ENCODE measurements at places on chromosomes 7 and 10. TPM values are rescaled to one million over a fixed set of nuclear protein-coding genes. Genes with fewer than 3 reads are reported as not detected.
A peak's percentile ranks its signal among the peaks of the same experiment; 100 is the strongest.

Gene NAT16
- total RNA-seq, result not detected

Gene HMX3
- not detected for total RNA-seq

Gene TBX20
- total RNA-seq, result not detected

Gene RASA4
- 6.9 TPM for total RNA-seq

Gene PCLO
- 2.0 TPM for total RNA-seq

Gene C10orf67
- 0.14 TPM for total RNA-seq

Gene ADAP1
- not detected for total RNA-seq

Gene ZNF488
- total RNA-seq, result not detected

Gene PLA2G12B
- total RNA-seq, result not detected

Gene IL15RA
- 49.6 TPM for total RNA-seq

Gene VWDE
- 4.1 TPM for total RNA-seq

Gene SPDYE1
- not detected for total RNA-seq

Gene OR2A12
- not detected for total RNA-seq

Gene FANK1
- 6.8 TPM for total RNA-seq

Gene ITGA8
- total RNA-seq, result not detected

Gene ARID5B
- total RNA-seq, result 3.1 TPM

GRCh38 chr10:127698886-127699285 lies 38.1 kb upstream of the FOXI2 start:
- DNase-seq, result no peak

DNA sequence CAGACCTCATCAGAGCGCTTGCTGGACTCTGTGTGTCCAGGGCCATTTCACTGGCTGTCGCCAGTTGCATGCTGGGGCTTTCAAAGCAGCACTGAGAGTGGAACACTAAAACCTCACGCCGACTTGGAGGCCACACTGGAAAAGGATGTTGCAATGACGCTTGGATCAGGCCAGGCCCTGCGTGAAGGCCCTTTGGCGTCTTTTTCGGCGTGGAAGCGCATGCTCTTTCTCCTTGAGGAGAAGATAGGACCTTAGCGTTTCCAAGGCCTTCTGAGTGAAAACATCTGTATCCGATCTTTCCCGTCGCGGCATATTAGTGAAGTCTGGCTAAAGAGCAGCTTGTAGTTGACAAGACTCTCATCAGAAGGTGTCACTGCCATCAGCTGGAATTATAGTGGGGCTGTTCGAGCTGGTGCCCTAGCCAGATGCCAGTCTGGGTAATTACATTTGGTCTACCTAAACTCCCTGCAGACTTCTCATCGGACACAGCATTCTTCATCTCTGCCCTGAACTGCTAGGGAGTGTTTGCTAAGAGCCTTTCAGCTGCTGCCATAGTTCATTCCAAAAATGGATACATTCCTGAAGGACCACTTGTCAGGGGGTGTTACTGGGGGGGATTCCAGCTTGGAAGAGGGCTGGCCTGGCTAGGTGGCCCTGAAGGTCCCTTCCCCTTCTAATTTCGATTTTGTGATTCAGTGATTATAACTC lies 167.7 kb upstream of the TCF7L2 start:
- no peak for DNase-seq

- DNase-seq, result no peak
Observed at GRCh38 chr7:151390598-151391357, 19.1 kb downstream of the WDR86 start.

DNA sequence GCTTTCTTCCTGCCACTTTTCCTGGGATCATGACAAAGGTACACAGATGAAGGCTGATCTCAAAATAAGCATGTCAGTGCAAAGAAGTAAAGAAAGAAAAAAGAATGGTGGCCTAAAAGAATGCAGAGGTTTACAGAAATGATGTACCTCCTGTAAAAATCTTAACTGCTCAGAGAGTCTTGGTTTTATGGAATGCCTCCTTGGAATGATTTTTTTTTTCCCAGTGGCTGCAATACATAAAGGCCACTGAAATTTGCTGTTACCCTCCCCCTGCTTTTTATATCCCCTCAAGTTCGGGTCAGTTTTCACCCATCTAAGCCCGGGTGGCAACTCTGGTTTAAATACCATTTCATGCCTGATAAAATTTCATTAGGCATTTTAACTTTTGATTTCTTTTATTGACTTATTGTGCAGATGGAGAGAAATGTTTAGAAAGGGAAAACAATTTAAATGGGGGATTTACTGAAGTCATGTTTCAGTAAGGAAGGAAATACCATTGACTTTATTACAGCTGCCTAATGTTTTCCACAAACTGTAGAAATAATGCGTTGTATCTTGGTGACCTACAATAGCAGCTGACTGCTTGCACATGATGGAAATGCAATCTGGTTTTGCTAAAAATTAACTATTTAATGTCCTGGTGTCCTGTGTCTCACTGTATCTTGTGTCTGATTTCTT lies 102.5 kb downstream of the SAMD9 start:
- no peak for DNase-seq

DNA sequence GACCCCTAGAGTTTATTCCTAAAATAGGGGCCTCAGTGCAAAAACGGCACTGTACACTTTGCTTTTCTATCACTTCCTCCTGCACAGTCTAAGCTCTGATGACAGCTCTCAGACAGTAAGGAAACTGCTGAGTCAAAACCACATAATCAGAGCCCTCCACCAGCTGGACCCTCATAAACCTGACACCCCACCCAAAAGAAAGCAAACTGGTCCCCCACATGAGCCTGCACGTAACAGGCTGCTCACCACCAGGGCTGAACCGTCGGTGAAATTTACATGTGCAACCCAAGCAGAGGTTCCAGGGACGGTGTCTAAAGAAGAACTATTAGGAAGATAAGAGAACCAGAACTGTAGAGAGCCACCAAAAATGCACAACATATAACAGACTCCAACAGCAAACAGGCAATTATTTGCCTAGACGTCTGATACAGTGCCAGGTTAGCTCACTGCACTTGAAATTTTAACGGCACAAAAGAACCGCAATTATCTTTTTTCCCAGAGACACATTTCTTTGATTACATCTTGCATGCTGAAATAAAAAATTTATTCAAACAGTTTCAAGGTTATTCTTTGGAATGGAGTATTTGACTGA lies 19.6 kb downstream of the SGMS1 start:
- no peak for DNase-seq

DNA sequence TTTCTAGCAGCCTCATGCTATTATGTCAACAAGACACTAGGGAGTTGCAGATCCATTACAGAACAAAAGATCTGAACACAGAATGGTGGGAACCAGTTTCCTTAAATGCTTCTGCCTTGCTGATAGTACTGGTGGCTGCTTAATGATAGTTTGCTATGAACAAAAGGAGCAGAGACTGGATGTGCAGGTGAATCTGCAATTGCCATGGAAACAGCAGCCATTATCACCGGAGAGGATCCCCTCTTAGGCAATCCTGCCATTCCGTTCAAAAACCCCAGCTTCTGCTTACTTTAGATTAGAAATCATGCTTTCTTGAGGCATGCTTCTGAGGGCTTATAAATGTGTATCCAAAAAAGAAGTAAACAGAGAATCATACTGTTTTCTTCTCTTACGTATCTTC lies 80.0 kb upstream of the PRKAR2B start:
- DNase-seq, result no peak

GRCh38 chr10:114458955-114459354 lies 54.7 kb upstream of the AFAP1L2 start:
- peak; percentile 27 for DNase-seq

DNA sequence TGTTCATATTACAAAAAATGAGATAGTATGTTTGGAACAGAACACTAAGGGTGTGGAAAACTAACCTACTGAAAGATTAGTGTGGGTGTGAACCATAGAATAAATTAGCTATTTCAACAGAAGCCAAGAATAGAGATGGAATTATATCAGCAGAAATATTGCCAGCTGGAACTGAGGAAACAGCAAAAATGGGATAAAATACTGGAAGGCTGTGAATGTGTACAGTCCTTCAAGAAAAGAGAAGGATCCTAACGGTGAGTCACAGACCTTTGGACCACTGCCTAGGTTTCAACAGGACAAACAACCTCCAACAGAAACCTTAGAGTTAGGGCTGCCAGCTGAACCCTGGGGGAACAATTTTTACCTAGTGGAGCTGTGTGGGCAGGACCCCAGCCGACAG lies 395.0 kb downstream of the ZWINT start:
- no peak for DNase-seq

- DNase-seq, result no peak
Observed at GRCh38 chr10:129754211-129755050, 209.6 kb downstream of the EBF3 start.

GRCh38 chr7:117023325-117023854 lies 70.1 kb downstream of the ST7 start:
- DNase-seq, result no peak

DNA sequence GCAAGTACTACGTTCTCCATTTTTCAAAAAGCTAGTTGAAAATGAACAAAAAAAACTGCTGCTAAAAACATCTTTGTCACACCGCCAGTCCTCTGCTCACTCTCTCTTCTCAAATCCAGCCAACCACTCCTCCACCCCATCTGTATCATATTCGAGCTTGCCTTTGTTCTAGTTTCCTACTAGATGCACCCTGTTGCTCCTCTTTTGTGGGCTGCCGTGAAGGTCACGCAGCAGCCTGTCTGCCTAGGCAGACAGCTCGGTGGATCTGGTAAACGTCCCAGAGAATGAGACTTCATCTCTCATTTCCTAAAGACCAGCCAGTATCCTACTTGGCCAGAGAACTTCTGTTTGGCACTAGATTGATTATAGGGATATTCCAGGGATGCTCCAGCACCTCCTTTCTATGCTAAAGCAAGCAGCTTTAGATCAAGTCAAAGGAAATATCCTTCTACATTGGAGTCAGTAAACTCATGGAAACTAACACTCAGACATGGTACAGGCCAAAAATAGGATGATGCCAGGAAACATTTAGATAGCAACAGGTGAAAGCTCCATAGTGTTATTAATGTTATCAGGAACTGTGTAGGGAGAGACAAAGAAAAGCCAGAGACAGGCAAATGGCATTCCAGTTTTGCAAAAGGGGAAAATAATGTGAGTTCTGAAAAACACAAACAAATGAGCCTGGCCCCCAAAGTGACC lies 8.7 kb upstream of the PLXNA4 start:
- no peak for DNase-seq

DNA sequence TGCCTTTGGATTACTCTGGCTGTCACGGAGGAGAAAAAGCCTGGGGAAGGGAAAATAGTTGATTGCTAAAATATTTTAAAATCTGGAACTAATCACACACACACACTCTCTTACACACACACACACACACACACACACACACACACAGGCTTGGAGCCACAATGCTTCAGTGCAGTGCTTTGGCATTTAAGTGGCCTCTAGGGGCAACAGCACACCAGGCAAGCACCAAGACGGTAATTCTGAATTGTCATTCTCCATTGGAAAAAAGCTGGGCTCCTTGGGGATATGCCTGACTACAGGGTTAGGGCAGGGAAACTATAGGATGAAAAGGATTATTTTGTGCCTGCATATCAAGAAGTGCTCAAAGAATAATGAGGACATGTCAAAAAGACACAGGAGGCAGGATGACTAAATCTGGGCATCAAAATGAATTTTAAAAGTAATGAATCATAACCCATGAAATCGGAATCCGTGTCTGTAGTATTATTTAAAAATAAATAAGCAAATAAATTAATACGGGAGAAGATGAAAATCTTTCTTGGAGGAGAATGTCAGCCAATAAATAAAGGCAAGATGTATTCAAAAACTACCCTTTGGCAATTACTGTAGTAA lies 30.4 kb upstream of the DDC start:
- peak; percentile 33 for DNase-seq

- DNase-seq, result no peak
Observed at GRCh38 chr7:1325646-1326510, 93.2 kb downstream of the UNCX start.

DNA sequence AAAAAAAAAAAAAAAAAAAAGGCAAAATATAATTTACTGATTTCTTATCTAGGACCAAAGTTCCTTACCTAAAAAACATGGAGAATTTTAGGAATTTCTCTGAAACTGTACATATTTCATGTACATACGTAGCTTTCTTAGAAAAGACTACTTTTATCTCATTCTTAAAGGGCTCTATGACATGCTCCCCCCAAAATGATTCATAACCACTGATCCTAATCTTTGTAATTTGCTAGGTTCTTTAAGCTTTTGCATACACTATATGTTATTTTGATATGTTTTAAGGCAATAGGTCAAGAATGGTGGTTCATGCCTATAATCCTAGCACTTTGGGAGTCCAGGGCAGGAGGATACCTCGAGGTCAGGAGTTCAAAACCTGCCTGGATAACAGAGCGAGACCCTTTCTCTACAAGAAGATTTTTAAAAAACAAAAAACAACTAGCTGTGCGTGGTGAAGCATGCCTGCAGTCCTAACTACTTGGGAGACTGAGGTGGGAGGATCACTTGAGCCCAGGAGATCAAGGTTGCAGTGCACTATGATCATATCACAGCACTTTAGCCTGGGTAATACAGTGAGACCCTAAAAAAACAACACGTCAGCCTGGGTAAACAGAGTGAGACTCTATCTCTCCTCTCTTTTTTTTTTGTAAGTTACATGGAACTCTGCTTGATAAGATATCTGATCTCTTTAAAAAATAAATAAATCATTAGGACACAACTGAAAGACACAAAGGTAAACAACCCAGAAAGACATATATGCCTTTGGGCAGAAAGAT lies 54.8 kb downstream of the ATAD1 start:
- DNase-seq, result no peak

DNA sequence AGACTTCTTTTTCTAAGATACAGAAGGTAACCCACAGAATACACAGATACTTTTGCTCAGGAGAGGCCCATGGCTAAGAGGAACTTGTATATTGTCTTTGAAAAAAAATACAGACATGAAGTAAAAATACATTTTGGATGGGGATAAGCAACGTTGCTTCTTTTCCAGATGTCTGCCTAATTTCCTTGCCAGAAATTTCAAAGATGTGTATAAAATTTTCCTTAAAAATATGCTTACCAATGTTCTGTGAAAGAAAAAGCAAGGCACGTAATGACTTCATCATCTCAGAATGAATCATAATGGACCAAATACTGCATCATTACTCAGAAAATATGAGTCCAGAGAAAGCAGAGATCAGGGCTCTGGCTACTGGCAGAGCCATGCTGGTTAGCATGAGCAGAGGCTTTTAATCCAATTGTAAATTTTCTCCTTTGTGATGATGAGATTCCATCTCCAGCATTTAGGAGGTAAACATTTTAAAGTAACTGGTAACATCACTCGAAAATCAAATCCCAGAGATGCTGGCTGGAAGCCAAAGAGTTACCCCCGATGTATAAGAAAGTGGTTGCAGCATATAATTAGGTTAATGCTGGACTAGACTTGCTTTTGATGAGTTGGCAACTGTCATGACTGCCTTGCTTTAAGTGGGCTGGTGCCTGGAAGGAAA lies 272.5 kb downstream of the SEMA3A start:
- DNase-seq, result no peak

DNA sequence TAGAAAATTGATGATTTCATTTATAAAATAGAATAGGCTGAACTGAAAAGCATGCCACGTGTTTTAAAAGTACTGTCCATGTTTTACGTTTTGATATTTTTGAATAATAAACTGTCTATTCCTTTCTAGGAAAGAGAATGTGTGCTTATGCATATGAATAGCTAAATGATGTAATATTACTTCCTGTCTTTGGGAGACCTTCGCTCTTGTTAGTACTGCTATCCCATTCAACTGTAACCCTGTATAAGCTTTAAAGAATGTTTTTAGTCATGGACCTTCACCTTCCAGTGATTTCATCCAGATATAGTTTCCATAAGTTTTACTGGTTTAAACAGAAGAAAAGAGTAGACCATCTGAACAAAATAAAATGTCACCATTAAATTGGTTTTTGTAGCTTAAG lies 274.4 kb upstream of the SEMA3A start:
- DNase-seq, result no peak

Data from Caki2 (cell line).